ENCODE measurements at places on chromosomes 1 and 21.

DNA sequence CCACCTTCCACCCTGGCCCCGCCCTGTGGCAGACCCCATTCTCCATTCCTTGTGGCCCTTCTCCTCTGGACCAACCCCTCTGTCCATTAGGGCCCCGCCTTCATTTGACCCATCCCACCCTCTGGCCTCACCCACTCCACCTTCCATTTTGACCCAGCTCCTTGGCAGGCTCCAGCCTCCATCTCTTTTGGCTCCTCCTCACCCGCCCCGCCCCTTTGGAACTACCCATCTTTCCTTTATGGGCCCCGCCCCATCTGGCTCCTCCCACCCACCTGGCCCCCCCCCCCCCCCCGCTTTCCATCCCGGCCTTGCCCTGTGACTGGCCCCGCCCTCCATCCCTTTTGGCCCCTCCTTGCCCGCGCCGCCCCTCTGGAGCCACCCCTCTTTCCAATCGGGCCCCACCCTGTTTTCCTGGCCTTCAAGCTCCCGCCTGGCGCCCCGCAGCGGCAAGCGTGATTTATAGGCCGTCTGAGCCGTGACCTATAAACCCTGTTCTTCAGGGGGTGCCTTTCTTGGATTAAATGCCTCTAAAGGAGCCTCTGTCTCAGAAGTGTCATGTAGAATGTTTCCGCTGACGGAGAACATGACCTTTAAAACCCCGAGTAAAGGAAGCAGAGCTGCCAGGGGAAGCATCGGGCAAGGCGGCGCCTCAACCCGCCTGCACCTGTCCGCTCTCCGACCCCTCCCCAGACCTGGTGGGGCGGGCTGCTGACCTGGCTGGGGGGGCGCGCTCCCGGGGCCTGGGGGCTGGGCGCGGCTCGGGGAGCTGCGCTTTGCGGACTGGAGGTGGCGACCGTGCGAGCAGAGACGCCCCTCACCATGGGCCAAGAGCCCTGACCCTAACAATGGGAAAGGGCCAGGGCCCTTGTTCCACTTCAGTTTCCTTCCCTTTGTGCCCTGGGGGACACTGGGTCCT, 178.0 kb downstream of the CAMTA1 start:
- no peak for DNase-seq

GRCh38 chr1:2874607-2875480, 73.4 kb upstream of the TTC34 start:
- DNase-seq = no peak

GRCh38 chr1:16630661-16631247, 17.4 kb upstream of the NBPF1 start:
- no peak for DNase-seq

DNA sequence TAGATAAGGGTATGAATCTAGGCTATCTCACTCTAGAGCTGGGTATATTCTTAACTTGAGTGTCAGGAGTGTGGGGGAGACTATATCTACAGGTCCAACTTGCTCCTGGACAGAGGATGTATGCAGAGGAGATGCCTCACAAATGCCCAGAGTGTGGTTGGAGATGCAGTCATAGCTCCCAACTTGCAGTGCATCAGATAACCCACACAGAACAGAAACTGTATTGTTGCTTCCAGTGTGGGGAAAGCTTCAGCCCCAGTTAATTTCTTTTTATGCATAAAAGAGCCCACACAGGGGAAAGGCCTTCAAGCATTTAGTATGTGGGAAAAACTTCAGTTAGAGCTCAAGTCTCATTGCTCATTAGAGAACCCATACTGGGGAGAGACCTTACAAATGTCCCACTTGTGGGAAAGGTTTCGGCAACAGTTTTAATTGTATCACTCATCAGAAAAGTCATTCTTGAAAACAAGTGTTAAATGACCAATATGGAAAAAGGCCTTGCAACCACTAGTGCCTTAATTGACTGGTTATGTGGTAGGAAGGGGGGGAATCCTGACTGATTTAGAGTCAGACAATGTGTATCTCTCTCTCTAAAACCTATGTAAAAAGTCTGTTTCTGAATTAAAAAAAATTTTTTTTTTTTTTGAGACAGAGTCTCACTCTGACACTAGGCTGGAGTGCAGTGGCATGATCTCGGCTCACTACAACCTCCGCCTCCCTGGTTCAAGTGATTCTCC, 67.9 kb downstream of the EBNA1BP2 start:
- DNase-seq = no peak

- DNase-seq = no peak
Measured at GRCh38 chr1:50976111-50976889, 6.3 kb downstream of the CDKN2C start.

GRCh38 chr1:31584869-31585735, 8.8 kb downstream of the TINAGL1 start:
- DNase-seq = no peak

DNA sequence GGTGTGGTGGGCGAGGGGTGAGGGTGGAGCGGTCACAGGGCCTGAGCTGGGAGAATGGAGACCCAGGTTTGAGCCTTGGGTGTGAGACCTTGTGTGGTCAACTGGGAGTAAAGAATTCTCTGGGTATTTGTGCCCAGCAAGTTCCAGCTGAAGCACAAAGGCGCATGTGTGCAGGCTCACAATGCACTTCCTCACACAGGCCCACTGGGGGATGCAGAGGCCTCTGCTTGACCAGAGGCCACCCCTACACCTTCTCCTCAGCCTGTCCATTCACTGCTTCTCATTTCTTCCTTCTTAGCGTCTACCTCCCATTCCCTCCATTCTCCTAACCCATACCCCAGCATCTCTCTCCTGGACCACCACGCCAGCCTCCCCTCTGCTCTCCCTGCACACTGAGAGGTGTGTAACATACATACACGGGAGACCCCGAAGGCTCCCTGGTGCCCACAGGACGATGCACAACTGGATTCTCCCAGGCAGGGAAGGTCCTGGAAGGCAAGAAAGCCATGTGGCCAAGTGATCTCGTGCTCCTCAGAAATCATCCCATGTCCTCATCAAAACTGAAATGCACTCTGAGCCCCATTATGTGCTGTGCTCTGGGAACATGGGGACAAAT, 12.3 kb upstream of the TTC39A start:
- DNase-seq = no peak

GRCh38 chr1:16621300-16621658, 7.9 kb upstream of the NBPF1 start:
- DNase-seq = no peak

GRCh38 chr1:151968058-151968457, 25.6 kb downstream of the S100A10 start:
- DNase-seq = peak; percentile 34

GRCh38 chr1:238191170-238191569, 300.4 kb upstream of the ZP4 start:
- DNase-seq = no peak

GRCh38 chr1:217052196-217052595, 329.0 kb upstream of the ESRRG start:
- DNase-seq = peak; percentile 52

GRCh38 chr1:182196897-182197870, 135.7 kb upstream of the ZNF648 start:
- DNase-seq = peak; percentile 17

DNA sequence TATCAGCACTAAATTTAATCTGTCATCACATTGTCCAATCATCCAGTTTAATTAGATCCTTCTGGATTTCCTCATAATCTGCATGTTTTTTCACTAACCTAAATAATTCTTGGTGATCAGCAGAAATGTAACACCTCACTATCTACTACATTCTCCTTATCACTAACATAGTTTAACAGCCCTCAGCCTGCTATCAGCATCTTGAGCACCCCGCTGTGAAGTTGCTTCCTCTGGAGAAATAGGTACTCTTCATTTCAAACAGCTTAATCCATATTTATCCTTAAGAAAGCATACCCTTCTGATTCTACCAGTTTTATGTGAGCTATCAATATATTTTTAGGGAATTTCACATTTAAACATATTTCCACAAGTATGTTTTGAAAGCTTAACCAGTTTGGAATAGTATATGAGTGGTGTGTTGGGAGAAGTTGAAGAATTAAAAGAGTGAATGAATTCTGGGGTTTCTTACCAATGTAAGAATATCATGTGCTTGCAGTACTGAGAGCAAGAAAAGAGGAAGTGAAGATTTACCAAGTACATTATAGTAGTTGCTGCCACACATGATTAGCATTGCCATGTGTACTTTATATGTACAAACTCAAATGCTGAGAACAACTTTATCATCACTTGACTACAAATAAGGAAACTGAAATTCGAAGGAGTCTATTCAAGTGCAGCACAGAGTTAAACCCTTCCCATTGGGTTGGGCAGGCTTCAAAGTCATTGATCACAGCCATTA, 771.1 kb upstream of the ADGRL4 start:
- no peak for DNase-seq

GRCh38 chr1:237016626-237017025, 12.4 kb upstream of the MT1HL1 start:
- DNase-seq = no peak

GRCh38 chr21:34511181-34511580, 829 bp downstream of the KCNE1 start:
- no peak for DNase-seq

GRCh38 chr21:45611939-45612664, 31.4 kb upstream of the PCBP3 start:
- no peak for DNase-seq

GRCh38 chr1:119485201-119485600, 21.8 kb upstream of the HSD3B1 start:
- DNase-seq = no peak

DNA sequence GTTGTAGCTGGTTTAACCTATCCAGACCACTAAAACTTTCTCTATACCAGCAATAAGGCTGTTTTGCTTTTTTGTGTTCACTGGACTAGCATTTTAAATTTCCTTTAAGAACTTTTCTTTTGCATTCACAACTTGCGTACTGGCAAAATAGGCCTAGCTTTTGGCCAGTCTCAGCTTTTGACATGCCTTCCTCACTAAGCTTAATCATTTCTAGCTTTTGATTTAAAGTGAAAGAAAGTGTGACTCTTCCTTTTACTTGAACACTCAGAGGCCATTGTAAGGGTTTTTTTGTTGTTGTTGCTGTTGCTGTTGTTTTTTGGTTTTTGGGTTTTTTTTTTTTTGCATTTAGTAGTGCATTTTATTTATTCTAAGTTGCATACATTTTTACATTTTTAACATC, 15.2 kb downstream of the RPAP2 start:
- DNase-seq = no peak

DNA sequence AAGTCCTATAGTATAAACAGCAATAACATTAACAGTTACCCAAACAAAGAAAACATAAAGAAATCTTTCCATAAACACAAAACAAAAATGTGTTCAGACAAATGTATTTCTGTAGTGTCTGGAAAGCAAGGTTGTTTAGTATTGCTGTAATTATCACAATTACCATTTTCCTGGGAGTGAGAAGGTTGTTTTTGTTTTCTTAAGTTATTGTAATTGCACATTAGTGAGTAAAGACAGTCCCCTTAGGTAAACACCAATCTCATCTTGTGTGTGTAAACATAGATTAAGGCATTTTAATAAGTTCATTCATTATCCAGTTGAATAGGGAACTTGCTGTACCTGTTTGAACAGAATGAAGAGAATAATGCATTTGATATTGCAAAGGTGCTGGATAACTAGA, 356.9 kb upstream of the ADGRL4 start:
- DNase-seq = no peak

- DNase-seq = no peak
Measured at GRCh38 chr1:47194311-47194710, 4.5 kb upstream of the PDZK1IP1 start.

- DNase-seq = peak; percentile 52
Measured at GRCh38 chr1:52365071-52365745, 797 bp downstream of the CC2D1B start.

GRCh38 chr1:226979517-226980121, 39.5 kb downstream of the COQ8A start:
- no peak for DNase-seq

DNA sequence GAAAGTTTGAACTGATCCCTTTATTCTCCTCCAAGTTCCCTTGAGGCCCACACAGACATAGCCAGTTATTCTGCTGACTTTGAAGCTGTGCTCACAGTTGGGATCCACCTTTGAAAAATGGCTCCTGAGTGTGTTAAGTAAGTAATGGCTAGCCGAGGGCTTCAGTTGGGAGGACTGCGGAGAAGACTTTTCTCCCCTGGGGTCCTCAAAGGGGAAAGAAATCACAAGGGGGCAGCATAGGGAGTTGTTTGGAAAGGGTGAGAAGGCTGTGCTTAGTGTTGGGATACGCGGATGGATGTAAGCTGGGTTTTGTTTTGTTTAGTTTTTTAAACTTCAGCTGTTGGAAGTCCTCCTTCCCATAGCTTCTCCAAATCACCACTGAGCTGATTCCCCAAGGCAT, 8.3 kb downstream of the PGM1 start:
- DNase-seq = no peak

DNA sequence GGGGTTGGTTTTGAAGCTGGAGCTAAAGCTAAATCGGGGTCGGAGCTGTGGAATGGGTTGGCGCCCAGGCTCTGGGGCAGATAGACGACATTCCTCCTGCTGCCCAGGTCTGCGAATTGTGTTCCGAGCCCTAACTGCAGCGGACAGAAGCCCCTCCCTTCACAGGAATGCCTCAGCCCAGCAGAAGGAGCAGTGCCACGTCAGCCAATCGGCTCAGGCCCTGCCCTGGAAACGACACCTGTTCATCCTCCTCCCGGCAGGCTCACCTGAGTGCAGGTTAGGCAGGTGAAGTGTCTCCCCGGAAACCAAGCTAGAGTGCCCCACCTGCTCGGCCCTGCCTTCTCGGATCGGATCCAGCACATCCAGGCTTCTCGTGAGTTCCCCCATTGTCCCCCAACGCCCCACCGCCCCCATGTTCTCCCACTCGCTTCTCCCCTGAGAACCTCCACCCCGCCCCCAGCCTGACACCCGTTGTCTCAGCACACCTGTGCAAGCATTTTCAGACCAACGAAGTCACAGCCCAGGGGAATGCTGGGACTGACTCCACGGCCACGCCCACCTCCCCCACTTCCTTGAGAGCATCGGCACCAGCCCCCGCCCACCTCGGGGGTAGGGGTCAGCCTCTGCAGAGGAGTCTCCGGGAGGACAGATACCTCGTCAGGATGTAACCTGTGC, 775 bp downstream of the TMEM125 start:
- peak; percentile 73 for DNase-seq

DNA sequence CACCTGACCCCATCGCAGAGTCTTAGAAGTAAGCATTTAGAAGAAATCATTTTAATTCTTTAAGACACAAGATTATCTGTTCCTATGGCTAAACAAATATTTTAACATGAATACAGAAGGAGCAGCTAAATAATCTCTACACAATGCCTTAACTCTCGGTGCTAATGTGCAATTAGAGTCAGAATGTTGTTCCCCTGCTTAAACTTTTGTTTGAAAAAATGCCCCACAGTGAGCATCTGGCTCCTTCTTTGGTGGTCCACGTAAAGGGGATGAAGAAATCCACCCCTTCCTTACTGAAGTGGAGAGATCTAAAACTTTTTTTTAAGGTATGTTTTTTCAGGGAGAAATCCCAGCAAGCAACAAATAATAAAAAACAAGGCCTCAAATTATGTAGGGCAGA, 55.2 kb downstream of the SLC45A1 start:
- DNase-seq = no peak

GRCh38 chr1:209817691-209818090, 10.1 kb upstream of the UTP25 start:
- no peak for DNase-seq

DNA sequence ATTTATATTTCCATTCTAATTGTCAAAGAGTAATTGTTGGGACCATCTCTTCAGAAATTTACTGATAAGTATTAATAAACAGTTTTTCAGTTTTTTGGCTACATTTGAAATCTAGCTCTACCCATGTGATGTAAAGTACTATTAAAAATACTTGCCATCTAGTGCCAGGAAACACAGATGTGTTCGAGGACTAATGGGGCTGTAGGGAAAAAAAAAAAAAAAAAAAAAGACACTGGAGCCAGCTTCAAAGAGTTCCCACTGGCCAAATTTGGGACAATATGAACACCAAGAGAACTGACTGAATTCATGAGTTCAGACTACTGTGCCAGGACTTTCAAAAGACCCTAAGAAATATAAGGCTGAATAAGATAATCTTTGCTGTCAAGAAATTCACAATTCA, 65.2 kb upstream of the GFI1 start:
- no peak for DNase-seq
